CD4-positive, alpha-beta T cell (primary cell): ENCODE measurements at places on chromosomes 6 and 20. TPM values are rescaled to one million over a fixed set of nuclear protein-coding genes. Genes with fewer than 3 reads are reported as not detected.

Gene UNC5CL
- total RNA-seq = 2.9 TPM

GRCh38 chr6:98942263-98942803 lies 5.4 kb downstream of the FBXL4 start:
- H3K27me3 ChIP-seq = no peaks in the 10 kb centered on the region
- no peak overlapping the region for H3K4me3 ChIP-seq

DNA sequence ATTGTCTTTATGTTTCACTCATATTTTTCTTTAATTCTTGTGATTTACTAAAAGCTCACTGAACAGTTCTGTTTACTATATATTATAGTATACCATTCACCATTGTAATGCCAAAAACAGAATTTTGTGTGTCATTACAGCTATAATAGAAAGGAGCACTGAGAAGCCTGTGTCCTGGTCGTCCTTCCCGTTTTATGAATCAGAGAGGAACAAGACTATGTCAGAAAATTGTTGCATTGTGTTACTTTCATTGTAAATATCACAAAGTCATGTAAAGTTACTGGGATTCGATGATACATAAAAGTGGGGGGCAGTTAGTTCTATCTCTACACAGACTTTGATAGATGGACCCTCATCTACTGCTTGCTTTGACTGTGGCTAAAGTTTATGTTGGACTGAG lies 145.1 kb downstream of the QKI start:
- H3K27ac ChIP-seq = no peak overlapping the region
- H3K27me3 ChIP-seq = no peaks in the 10 kb centered on the region
- DNase-seq = no peak
- H3K36me3 ChIP-seq = peaks cover 13% of the 10 kb centered on the region

Gene TFB1M
- 9.2 TPM for total RNA-seq

GRCh38 chr20:53284256-53284655 lies 309.4 kb downstream of the ZNF217 start:
- H3K36me3 ChIP-seq = no peaks in the 10 kb centered on the region
- H3K27me3 ChIP-seq = no peaks in the 10 kb centered on the region
- no peak for DNase-seq
- no peak overlapping the region for H3K27ac ChIP-seq
